SJSA1 (cell line): ENCODE measurements at places on chromosomes 13 and 19. TPM values are rescaled to one million over a fixed set of nuclear protein-coding genes. Genes with fewer than 3 reads are reported as not detected.

Gene NLRP7
- total RNA-seq = not detected in 2 replicates

DNA sequence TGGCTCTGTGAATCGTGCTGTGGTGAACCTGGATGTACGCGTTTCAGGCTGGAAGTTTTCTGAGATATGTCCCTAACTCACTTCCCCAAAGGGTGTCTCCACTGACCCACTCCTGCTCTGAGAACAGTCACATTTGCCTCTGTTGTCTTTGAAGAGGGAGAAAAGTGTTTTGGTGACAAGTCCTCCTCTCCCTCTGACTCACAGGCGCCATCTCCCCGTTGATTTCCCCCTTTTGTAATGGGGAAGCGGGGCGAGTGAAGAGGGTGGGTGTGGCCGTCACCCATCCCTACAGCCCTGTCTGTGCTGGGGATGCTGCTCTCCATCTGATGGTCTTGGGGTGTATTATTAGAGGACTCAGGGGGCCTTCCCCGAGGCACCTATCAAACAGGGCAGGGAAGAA is 9.6 kb downstream of the APC2 start:
- DNase-seq = no peak
- H3K27ac ChIP-seq = no peak overlapping the region
- peaks cover 8% of the 10 kb centered on the region; the same call in 1 of the 2 replicates for H3K36me3 ChIP-seq
- H3K4me3 ChIP-seq = no peak overlapping the region
- H3K27me3 ChIP-seq = peaks cover 35% of the 10 kb centered on the region
- peaks cover 18% of the 10 kb centered on the region for H3K4me1 ChIP-seq

- H3K4me1 ChIP-seq = peaks cover 12% of the 10 kb centered on the region
- H3K27me3 ChIP-seq = peaks cover 11% of the 10 kb centered on the region
- no peaks in the 10 kb centered on the region for H3K36me3 ChIP-seq
- no peak for DNase-seq
- no peak overlapping the region for H3K27ac ChIP-seq
These were observed 8.7 kb upstream of the CREB3L3 start for GRCh38 chr19:4144666-4145249.

DNA sequence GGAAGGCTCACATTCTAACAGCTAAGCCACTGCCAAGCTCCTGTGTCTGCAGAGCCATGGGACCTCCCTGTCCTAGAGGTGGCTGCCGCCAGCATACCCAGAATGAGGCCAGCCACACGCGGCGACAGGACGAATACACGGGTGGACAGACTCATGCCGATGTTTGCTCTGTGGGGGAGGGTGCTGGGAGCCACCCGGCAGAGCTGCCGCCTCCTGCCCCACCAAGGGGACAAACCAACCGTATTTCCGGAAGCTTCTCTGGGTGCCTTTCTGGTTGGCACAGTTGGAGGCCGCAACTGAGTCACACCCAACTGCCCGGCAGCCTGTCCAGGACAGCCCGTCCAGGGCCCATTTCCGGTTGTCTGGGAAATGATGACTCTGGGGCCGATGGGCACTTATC is 20.3 kb downstream of the C13orf46 start:
- H3K4me3 ChIP-seq = no peak overlapping the region
- no peaks in the 10 kb centered on the region for H3K36me3 ChIP-seq
- DNase-seq = no peak
- no peaks in the 10 kb centered on the region for H3K27me3 ChIP-seq

Gene ZNF571
- total RNA-seq = 0.63 TPM in 1 of 2 replicates, not detected in the other

DNA sequence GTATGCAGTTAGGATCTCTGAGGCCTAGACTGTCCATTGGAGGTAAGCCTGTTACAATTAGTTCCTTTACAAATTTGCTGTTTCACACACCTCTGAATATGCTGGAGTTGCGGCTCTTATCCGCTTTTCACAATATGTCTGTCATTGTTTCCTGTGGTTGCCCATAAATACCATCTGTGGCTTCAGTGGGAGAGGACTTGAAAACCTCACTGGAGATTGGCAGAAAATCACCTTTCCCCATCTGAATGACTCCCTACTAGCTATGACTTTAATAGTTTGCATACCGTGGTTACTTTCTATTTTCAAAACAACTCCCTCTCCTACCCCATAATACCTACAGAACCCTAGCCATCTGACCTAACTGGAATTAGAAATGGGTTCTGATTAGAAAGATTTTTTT is 454.3 kb downstream of the PCDH17 start:
- no peak overlapping the region for H3K27ac ChIP-seq
- no peak overlapping the region for H3K4me3 ChIP-seq
- H3K4me1 ChIP-seq = no peaks in the 10 kb centered on the region
- no peak for DNase-seq
- no peaks in the 10 kb centered on the region for H3K27me3 ChIP-seq

- H3K4me3 ChIP-seq = no peak overlapping the region
- H3K36me3 ChIP-seq = peaks cover 46% of the 10 kb centered on the region
These were observed 162.5 kb downstream of the LMO7 start for GRCh38 chr13:75798353-75799255.

Gene ARGLU1
- 56.3 and 89.8 TPM in 2 replicates for total RNA-seq

DNA sequence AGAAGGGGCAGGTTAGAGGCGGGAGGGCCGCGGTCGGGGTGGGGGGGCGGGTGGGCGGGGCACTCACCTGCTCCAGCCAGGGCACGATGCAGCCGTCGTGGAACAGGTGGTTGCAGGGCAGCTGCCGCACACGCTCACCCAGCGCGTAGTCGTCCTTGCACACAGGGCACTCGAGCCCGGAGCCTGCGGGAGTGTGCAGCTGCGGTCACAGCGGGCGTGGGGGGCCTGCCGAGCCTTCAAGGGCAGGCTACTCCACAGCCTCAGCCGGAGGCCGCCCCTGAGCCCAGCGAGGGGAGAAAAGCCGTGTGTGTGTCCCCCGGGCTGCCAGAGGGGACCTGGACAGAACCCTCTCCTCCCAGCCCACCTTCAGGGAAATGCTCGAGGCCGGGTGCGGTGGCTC is 8.6 kb downstream of the FGF22 start:
- H3K36me3 ChIP-seq = peaks cover 79% of the 10 kb centered on the region
- no peaks in the 10 kb centered on the region for H3K27me3 ChIP-seq
- H3K4me3 ChIP-seq = no peak overlapping the region
- no peaks in the 10 kb centered on the region for H3K4me1 ChIP-seq

Gene IL12RB1
- 0.21 TPM in 1 of 2 replicates, not detected in the other for total RNA-seq

Gene HSD17B14
- total RNA-seq = not detected in 2 replicates

GRCh38 chr13:34810996-34811395 is 131.1 kb upstream of the NBEA start:
- no peak overlapping the region for H3K27ac ChIP-seq
- no peaks in the 10 kb centered on the region for H3K4me1 ChIP-seq
- no peak for DNase-seq
- no peaks in the 10 kb centered on the region for H3K36me3 ChIP-seq
- H3K4me3 ChIP-seq = no peak overlapping the region
- H3K27me3 ChIP-seq = no peaks in the 10 kb centered on the region

DNA sequence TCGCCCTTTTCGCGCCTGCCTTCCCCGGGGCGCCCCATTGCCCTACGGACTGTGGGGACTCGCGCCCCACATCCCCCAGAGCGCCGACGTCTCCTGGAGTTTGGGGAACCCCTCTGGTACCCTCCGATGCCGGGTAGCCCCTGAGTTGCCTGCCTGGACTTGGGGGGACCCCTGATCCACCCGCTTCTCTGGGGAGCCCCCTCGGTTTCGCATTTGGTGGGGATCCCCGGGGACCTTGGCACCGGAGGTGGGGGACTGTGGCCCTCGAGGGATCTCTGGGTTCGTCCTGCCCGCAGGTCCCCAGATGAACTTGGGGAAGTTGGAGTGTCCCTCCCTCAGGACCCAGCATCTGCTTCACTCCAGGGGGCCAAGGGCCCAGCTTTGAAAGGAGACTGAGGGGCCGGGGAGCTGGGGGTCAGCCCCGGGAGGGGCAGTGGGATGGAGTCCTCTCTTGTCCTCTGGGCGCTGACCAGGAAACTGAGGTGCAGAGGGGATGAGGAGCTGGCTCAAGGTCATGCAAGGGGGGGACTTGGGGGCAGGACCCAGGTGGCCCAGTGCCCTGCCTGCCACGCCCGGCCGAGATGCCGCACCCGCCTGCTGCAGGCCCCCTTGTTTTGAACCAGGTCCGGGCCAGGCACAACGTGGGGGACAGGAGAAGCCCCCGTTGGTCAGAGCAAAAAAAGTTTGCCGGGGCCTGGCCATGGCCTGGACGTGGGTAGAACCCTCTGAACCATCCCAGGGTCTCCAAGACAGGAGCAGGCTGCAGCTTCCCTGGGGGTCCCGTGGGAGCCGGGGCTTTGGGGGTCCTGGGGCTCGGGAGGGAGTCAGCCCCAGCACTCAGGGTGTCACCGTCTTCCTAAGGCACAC is 1.0 kb downstream of the EFNA2 start:
- H3K36me3 ChIP-seq = no peaks in the 10 kb centered on the region
- no peak overlapping the region for H3K4me3 ChIP-seq
- H3K4me1 ChIP-seq = peaks cover 16% of the 10 kb centered on the region; the same call in 1 of the 2 replicates
- DNase-seq = no peak

GRCh38 chr19:45168767-45169351 is 8.1 kb upstream of the NKPD1 start:
- H3K27ac ChIP-seq = no peak overlapping the region
- no peak overlapping the region for H3K4me3 ChIP-seq
- DNase-seq = no peak
- no peaks in the 10 kb centered on the region for H3K27me3 ChIP-seq
- H3K36me3 ChIP-seq = no peaks in the 10 kb centered on the region

Gene CEACAM21
- total RNA-seq = not detected in 2 replicates

DNA sequence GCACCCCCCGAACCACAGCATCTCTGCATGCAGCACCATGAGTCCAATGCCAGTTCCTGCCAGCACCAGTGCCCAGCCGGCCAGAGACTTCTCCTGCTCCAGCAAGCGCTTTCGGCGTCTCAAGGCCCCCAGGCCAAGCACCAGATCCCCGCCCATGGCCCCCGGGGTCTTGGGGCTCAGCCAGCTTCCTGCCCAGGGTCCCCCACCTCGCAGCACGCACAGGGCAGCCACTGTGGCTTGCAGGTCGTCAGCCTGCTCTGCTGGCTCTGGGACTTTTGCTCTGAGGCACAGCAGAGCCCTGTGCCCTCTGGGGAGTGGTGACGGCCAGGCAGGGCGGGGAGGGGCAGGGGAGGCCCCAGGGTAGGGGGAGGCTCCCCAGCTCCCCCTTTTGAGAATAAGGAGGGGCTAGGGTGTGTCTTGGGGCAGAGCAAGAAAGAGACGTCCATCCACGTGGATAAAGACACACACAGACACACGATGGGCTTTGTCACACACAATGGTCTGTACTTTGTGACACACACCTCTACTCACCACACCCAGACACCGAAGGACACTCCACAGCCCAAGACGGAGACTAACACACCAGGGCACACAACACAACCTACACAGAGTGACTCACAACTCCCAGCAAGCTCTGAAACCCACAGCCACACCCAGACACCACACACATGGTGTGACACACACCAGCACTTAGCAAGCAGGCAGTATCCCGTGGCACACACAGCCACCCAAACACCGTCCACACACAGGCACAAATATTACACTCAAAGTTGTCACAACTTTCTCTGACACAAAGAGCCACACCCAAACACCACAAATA is at the start of gene KCNN4:
Gene KCNN4 (minus strand): TSS at position 268 of the 820 bp plus-strand sequence. CDS start 112 bp downstream, at position 156.
- peak within 1 kb of the TSS; percentile 51 for H3K27ac ChIP-seq
- no peaks in the 10 kb centered on the region for H3K36me3 ChIP-seq
- DNase-seq = peak; percentile 39
- peak within 1 kb of the TSS; percentile 28 for H3K4me3 ChIP-seq
- no peaks in the 10 kb centered on the region for H3K27me3 ChIP-seq

GRCh38 chr13:27765650-27766049 is 26.6 kb upstream of the GSX1 start:
- no peak for DNase-seq
- no peaks in the 10 kb centered on the region for H3K36me3 ChIP-seq
- no peak overlapping the region for H3K27ac ChIP-seq

- H3K27ac ChIP-seq = no peak overlapping the region
- DNase-seq = no peak
- H3K4me1 ChIP-seq = no peaks in the 10 kb centered on the region
- no peaks in the 10 kb centered on the region for H3K27me3 ChIP-seq
- no peaks in the 10 kb centered on the region for H3K36me3 ChIP-seq
- no peak overlapping the region for H3K4me3 ChIP-seq
These were observed 1410.1 kb upstream of the ATXN8OS start for GRCh38 chr13:68697551-68697950.

GRCh38 chr19:49938662-49939061 is 9.4 kb upstream of the NUP62 start:
- no peak overlapping the region for H3K4me3 ChIP-seq
- peaks cover 3% of the 10 kb centered on the region; the same call in 1 of the 2 replicates for H3K4me1 ChIP-seq
- peaks cover 13% of the 10 kb centered on the region; the same call in 1 of the 2 replicates for H3K27me3 ChIP-seq
- no peaks in the 10 kb centered on the region for H3K36me3 ChIP-seq

Gene ITPKC
- 5.4 and 5.7 TPM in 2 replicates for total RNA-seq

- H3K27ac ChIP-seq = no peak overlapping the region
- DNase-seq = no peak
- no peaks in the 10 kb centered on the region for H3K4me1 ChIP-seq
- H3K4me3 ChIP-seq = no peak overlapping the region
- no peaks in the 10 kb centered on the region for H3K36me3 ChIP-seq
These were observed 44.4 kb downstream of the KLF5 start for GRCh38 chr13:73103238-73103637.

DNA sequence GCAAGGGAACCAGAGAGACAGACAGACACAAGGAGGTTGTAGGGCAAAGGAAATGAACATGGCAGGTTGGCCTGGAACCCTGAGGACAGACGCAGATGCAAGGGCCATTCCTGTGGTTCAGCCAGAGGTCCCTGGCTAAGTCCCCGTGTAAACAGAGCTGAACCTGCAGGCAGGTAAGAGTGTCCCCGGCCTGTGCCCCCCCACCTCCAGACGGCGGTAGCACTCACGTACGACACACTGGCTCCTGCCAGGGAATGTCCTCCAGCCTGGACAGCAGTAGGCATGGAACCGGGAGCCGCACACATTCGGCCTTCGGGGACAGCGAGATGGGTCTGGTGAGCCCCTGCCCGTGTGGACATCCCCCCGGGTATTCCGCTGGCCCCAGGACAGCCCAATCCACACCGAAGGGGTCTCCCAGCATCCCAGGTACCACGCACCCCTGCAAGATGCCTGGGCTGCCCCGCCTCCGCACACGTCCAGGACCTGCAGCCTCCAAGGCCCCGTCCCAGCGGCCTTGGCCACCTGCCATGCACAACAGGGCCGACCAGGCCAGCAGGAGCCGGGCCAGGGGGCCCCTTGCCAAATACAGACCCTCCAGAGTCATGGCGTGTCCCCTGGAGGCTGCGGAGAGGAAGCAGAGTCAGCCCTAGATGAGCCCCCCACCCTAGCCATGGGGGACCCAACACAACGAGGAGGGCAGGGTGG is 2.4 kb downstream of the FBN3 start:
- H3K27me3 ChIP-seq = peaks cover 49% of the 10 kb centered on the region
- H3K4me1 ChIP-seq = no peaks in the 10 kb centered on the region
- H3K4me3 ChIP-seq = no peak overlapping the region
- H3K27ac ChIP-seq = no peak overlapping the region
- no peak for DNase-seq

DNA sequence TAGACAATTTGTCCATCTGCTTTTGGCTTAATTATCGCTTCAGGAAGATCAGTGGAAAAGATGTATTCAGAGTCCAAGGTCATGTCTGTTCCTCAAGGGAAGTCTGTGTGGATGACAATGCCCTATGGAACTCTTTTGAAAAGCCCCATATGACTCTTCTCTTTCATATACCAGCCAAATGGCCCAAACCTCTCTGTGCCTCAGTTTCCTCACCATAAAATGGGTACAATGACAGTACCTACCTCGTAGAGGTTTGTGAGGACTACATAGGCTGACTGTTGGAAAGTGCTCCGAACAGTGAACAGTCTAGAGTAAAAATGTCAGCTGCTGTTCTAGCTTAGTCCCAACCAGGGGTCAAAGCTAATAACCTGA is 104.6 kb downstream of the COL4A2 start:
- no peak overlapping the region for H3K4me3 ChIP-seq
- no peak for DNase-seq
- H3K27ac ChIP-seq = peak overlapping the region; percentile 83
- peaks cover 64% of the 10 kb centered on the region for H3K4me1 ChIP-seq
- H3K36me3 ChIP-seq = peaks cover 15% of the 10 kb centered on the region

- peaks cover 26% of the 10 kb centered on the region for H3K4me1 ChIP-seq
- no peak within 1 kb of the TSS for H3K27ac ChIP-seq
- H3K27me3 ChIP-seq = peaks cover 82% of the 10 kb centered on the region
- H3K4me3 ChIP-seq = no peak within 1 kb of the TSS
These were observed at the start of gene APC2 for GRCh38 chr19:1449467-1450442. TSS of gene APC2 (plus strand) at chr19:1450121. CDS start at chr19:1453002, 2,881 bp downstream.

Gene IGLON5
- not detected in 2 replicates for total RNA-seq
